ENCODE measurements at places on chromosomes 2 and 18. TPM values are rescaled to one million over a fixed set of nuclear protein-coding genes. Genes with fewer than 3 reads are reported as not detected.

FBXO15 gene
- total RNA-seq = not detected

RGPD4 gene
- total RNA-seq = not detected

GPC1 gene
- total RNA-seq = 83.1 TPM

UGT1A3 gene
- not detected for total RNA-seq

DPY30 gene
- total RNA-seq = 45.5 TPM

EVA1A gene
- total RNA-seq = 1.1 TPM

IL36G gene
- total RNA-seq = not detected

ASAP2 gene
- total RNA-seq = 28.1 TPM

TAF4B gene
- total RNA-seq = 3.0 TPM

TMEM198 gene
- total RNA-seq = 3.0 TPM

DPP10 gene
- not detected for total RNA-seq

PSD4 gene
- total RNA-seq = 10.5 TPM

RAX gene
- total RNA-seq = not detected

DCDC2C gene
- total RNA-seq = not detected

HOXD10 gene
- 1.6 TPM for total RNA-seq

- no peak for DNase-seq
Observed at GRCh38 chr2:191299866-191300265, 54.7 kb downstream of the MYO1B start.

DNA sequence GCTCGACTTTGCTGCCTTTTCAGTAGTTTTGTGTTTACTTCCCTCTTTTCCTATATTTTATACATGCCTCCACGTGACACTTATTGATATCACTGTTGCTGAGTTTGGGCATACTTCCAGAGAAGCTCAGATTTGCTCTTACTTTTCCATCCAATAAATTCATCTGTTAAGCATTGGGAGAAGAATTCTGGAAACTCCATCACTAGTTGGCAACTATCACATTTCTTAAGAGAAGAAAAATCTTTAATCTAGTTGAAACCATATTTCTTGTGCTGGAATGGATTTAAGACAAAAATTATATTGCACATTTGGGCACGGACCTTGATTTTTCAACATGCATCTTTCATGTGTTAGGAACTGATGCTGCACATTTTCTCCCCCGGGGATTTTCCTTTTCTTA, 52.6 kb upstream of the CPO start:
- no peak for DNase-seq

DNA sequence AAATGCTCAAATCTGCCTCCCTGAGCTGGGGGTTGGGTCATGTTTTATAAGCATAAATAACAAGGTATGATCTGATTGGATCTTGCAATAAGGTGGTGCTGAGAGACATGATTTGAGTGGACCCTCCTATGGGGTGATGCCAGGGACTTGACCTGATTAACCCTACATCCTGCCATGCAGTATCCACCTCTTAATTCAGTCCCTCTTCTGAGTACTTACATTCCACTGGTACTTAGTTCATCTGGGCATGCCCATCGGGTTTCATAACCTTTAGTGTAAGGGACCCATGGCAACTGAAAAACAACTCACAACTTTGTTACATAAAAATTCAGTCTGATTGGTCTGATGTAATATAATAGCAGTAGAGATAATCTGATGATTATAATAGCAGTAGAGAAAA, 397.9 kb upstream of the HNMT start:
- DNase-seq = no peak

- DNase-seq = no peak
Observed at GRCh38 chr2:218701806-218702205, 8.8 kb upstream of the TTLL4 start.

- DNase-seq = no peak
Observed at GRCh38 chr18:9048236-9048635, 54.3 kb upstream of the NDUFV2 start.

GRCh38 chr2:239819974-239820555, 205.1 kb downstream of the NDUFA10 start:
- peak; percentile 77 for DNase-seq

DNA sequence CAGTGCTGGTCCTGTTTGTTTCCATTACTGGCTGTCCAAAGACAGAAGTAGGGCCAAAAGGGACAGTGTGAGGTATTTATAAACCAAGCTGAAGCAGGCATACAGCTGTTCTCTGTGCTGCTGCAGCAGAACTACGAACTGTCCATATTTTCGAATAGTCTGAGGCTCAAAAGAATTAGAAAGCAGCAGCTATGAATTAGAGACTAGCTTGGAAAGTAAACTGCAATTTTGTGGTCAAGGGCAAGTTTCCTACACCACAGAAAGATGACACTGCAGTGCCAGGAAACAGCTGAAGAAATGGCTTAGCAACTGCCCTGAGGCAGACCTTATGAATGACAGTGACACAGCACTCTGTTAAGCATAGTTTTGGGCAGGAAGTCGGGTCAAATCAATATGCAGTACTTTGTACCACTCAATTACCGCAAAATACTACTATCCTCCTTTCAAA, 125.3 kb downstream of the TMEM131 start:
- DNase-seq = no peak

- peak; percentile 90 for DNase-seq
Observed at GRCh38 chr2:23286758-23287704, 97.9 kb upstream of the KLHL29 start.

GRCh38 chr2:210162466-210163124, 8.6 kb downstream of the KANSL1L start:
- DNase-seq = no peak

- no peak for DNase-seq
Observed at GRCh38 chr2:150389447-150389846, 98.0 kb downstream of the RND3 start.

DNA sequence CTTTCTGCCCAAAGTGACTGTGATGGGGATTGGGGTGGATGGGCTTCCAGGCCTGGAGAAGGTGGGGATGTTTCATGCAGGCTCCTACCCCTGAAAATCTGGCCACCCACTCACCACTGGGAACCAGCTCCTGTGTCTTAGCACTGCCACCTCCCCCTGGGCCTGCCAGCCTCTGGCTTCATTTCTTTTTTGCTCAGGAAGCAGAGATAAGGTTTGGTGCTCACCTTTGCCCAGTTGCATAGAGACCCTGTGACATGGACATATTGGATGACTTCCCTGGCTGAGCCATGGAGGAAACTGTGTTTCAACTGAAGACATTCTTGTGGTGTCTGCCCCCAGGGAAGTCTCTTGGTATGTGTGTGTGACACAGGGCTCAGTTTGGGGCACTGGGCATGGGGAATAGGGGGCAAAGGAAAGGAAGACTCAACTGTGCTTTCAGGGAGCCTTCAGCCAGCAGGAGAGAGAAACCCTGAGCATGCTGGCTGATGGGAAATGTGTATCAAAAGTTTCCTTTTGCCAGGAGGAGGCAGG, 16.7 kb downstream of the CTIF start:
- no peak for DNase-seq

DNA sequence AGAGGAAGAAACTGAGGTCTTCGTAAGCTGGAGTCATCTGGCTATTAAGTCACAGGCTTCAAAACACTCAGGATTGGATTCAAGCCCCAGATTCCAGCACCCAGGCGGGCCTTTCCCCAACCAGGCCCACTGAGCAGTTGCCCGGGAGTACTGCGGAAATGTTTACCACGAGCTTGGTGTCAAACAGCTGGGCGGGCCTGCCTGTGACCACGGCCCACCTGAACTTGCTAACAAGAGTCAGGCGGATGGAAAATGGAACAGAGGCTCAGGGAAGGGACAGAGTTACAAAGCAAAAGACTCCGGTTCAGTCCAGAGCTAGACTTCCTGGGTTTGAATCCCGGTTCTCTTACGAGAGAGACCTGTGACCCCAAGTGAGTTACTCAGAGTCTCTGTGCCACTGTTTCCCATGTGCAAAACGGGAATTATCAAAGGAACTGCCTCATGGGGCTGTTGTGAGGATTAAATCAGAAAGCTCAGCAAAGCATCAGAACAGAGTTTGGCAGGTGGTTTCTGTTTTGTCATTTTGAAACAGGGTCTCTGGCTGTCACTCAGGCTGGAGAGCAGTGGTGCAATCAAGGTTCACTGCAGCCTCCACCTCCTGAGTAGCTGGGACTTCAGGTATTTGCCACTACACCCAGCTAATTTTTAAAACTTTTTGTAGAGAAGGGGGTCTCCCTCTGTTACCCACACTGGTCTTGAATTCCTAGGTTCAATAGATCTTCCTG, 49.0 kb upstream of the TFCP2L1 start:
- DNase-seq = no peak

- no peak for DNase-seq
Observed at GRCh38 chr2:60925994-60926740, 44.8 kb downstream of the REL start.

GRCh38 chr2:27798948-27799645, 27.6 kb downstream of the MRPL33 start:
- DNase-seq = peak; percentile 88

DNA sequence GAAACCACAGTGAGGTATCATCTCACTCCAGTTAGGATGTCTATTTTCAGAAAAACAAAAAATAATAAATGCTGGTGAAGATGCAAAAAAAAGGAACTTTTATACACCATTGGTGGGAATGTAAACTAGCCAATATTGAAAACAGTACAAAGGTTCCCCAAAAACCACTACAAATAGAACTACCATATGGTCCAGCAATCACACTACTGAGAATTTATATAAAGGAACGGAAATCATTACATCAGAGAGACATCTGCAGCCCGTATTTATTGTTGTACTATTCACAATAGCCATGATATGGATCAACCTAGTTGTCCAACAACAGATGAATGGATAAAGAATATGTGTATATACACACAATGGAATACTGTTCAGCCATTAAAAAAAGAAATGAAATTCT, 52.0 kb downstream of the ORC4 start:
- no peak for DNase-seq

DNA sequence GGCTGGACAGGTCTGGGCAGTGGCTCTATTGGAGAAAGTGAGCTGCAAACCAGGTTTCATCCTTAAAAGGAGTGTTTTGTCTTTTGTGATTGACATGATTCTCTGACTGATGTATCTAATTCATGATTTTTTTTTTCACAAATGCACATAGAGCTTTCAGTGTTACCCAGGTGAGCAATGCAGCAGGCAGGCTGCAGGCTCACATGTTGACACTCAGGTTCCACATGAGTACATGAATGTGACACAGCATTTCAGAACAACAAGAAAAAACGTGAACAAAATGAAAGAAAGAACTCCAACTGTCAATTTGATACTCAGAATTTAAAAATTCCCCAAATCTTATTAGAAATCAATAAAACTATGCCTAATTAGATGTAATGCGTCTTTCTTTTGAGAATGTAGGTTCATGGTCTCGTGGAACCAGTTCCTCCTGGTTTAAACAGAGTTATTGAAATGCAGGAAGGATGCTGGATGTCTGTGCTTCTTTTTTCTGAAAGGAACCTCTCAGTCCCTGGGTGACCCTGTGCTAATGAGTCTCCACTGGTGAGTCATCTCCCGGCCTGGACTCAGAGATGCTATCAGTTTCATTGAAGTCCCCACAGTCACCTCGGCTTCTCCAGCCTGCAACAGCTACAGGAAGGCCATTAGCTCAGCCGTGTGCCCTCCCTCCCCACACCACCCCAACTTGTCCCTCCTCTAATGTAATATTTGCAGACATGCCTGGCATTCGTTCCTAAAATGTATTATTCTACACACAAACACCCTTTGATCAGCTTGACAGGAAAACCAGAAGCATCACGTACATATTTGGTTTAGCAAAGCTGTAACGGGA, 430.4 kb downstream of the LPIN1 start:
- no peak for DNase-seq

DNA sequence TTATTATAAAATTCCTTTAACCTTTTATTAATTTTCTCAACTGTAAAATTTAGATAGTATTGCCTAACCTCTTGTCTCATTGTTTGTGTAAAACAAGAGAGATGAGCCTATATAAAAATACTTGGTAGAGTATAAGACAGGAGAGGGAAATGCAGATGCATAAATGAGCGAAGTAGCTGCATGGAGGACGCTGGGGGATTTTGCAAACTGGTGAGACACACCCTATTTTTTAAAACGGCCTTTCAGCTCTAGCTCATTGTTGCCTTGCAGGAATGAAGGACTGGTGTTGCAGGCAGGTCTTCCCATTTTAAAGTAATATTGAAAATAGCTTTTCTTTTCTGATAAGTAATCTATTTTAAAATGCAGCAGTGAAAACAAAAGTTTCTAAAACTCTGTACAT, 435.3 kb upstream of the HNRNPA3 start:
- no peak for DNase-seq

DNA sequence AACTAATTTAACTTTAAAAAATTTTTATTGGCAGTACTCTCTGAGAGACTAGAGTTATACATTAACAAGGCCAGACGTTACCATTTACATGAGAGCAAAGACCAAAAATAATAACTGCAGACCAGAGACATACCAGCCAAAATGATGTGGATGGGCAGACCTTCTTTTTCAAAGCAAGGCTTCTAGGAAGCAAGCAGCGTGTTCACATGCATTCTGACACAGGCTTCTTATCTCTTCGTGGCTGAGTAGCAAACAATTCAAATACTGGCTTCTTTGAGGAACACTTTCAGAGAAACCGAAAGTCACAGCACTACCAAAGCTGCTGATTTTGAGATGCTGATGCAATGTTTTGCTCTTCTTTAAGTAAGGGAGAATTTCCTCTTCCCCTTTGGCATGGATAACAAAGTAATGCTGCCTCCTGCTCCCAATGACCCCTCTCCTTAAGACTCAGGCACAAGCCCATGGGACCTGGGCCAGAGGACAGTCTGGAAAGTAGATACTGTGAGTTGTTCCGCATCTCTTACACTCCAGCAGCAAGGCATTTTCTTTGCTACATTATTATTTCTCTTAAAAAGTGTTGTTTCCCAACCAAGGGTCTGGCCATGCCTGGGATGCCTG, 181.9 kb downstream of the MREG start:
- peak; percentile 79 for DNase-seq

- no peak for DNase-seq
Observed at GRCh38 chr2:218014706-218015585, 12.2 kb upstream of the TNS1 start.

DNA sequence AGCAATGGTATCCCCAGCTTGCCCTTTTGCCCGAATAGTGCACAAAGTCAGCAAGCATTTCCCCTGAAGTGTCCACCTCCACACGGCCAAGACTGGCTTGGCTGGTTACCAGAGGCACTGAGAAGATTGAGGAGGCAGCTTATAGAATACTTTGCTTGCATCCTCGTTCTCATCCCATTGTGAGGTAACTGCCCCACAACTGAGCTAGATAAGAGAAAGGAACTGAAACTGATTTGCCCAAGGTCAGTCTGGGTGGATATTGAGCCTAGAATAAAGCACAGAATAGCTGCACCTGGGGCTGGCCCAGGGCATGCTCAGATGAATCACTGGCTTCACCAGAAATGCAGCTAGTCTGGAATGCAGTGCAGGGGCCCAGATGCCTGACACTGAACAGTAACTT, 32.7 kb upstream of the MAP4K3 start:
- DNase-seq = no peak
